ENCODE measurements at places on chromosomes 6 and 20. TPM values are rescaled to one million over a fixed set of nuclear protein-coding genes. Genes with fewer than 3 reads are reported as not detected.

The ALDH5A1 gene
- 5.2 TPM for total RNA-seq

The MUCL3 gene
- not detected for total RNA-seq

The LGSN gene
- total RNA-seq, result not detected

The RALGAPB gene
- total RNA-seq, result 23.0 TPM

The TSHZ2 gene
- 9.9 TPM for total RNA-seq

The SLPI gene
- not detected for total RNA-seq
